Stimulated activated CD8-positive, alpha-beta memory T cell treated with anti-CD3 and anti-CD28 coated beads, Interleukin-4, amount 100 ng/mL, for 4 hours (primary cell): ENCODE measurements at places on chromosomes 2 and 18.

DNA sequence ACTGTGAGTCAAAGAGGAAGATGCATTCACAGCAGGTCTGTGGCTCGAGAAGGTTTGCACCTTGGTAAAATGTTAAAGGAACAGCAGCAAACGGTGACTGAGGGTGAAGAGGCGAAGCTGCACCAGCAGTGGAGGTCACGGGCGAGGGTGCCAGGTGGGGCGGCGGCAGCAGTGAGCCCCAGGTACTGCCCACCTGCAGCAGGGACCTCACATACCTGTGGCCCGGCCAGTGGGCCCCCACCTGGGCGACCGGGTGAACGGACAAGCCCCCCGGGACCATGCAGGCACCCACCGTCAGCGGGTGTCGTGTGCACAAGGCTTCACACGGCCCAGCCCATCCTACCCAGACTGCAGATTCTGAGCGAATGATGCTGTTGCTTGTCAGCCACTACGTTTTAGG lies 23.6 kb upstream of the KCNG2 start:
- no peak for DNase-seq

- no peak for DNase-seq
Observed at GRCh38 chr2:125224830-125225229, 1199.7 kb downstream of the CNTNAP5 start.

DNA sequence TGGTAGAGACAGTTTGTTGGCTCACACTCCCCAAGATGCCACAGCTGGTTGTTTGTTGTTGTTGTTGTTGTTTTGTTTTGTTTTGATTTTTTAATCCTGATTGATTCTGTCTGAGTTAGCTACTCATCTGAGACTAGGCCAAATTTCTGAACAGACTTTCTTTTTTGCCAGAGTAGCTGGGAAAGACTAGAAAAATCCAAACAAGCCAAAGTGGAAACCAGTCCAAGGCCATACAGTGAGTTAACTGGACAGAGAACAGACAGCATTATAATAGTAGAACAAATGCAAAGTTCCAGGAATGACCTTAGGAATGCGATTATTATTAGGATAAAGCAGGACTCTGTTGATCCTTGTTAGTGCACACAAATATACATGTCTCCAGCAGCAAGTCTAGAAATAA lies 43.8 kb upstream of the CYP26B1 start:
- DNase-seq = no peak

- no peak for DNase-seq
Observed at GRCh38 chr2:234843411-234843810, 108.4 kb upstream of the SH3BP4 start.

DNA sequence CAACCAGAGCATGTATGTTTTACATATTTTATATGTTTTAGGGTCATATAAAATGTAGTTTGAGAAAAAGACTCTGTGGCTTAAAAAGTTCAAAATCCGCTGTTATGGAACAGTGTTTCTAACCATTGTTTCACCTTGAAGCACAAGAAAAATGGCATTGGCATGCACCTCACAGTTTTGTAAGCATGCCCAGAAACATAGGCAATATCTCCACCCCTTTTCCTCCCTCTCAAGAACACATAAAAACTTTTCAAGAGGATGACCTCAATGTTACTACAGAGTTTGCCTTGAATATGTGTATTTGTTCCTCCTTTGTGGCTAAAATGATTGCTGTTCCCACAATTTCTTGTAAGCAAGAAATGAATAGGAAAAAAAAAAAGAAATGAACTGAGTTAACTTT lies 29.3 kb upstream of the SLC40A1 start:
- DNase-seq = no peak

DNA sequence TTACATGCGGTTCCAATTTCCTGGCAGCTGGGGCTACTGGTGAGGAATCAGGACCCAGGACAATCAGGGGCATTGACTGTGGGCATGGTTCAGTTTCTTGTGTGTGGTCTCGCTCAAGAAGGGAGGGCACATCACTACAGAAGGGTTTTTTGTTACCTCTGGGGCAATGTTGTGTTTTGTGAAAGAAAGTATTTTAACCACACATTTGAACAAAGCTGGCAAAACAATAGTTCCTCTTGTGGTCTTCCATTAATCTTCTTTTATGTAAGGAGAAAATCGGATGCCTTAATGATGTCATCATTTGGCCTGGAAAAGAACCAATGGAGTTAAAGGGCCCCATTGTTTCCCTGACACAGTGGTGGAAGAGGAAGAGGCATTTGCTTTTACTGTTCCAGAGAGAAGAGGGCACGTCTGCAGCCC lies 197.4 kb downstream of the SH3BP4 start:
- no peak for DNase-seq

GRCh38 chr2:60351321-60351720 lies 202.1 kb downstream of the BCL11A start:
- no peak for DNase-seq

GRCh38 chr2:8644605-8645175 lies 37.2 kb upstream of the ID2 start:
- DNase-seq = no peak

- DNase-seq = no peak
Observed at GRCh38 chr2:25062511-25062917, 20.6 kb downstream of the EFR3B start.

GRCh38 chr2:202604699-202605098 lies 30.1 kb upstream of the FAM117B start:
- DNase-seq = no peak

GRCh38 chr2:174202188-174202587 lies 46.1 kb downstream of the OLA1 start:
- DNase-seq = no peak

DNA sequence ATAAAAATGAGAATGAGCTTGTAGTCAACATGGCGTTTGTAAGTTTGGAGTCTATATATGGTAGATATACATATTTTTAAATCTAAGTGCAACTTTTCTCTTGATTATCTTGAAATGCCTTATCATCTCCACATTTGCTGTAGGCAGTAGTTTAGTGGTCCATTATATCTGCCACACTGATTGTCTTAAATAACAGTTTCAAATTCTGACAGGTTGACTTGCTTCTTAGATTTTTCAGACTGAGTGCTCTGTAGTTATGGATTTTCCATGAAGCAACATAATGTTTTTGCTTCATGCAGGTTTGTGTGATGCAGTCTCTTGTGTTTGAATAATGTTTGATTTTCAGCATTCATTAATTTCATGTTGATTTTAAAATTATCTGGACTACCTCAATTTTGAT lies 12.3 kb downstream of the PARD3B start:
- no peak for DNase-seq

DNA sequence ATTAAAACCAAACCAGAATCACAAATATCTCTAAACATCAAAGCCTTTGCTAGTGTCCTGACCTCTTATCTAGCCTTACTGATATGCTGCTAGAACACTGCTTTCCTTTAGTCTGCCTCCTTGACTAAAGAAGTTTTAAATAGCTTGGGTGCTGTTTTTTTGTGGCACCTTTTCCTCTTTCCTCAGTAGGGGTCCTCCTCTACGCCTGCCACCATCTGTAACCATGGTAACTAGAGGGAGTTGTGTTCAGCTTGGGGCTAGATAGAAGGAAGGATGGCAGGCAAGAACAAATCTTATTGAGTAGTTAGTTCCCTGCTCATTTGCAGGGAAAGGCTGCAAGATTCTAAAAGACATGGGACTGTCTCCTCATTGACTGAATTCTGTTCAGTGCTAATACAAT lies 86.0 kb downstream of the TAF4B start:
- DNase-seq = no peak

DNA sequence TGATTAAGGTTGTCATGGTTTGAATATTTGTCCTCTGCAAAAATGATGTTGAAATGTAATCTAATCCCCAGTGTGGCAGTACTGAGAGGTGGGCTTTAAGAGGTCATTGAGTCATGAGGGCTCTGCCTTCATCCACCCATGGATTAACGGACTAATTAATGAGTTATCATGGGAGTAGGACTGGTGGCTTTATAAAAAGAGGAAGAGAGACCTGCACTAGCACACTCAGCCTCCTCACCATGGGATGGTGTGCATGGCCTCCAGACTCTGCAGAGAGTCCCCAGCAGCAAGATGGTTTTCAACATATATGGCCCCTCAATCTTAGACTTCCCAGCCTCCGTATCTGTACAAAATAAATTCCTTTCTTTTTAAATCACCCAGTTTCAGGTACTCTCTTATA lies 41.0 kb downstream of the DTNB start:
- no peak for DNase-seq

DNA sequence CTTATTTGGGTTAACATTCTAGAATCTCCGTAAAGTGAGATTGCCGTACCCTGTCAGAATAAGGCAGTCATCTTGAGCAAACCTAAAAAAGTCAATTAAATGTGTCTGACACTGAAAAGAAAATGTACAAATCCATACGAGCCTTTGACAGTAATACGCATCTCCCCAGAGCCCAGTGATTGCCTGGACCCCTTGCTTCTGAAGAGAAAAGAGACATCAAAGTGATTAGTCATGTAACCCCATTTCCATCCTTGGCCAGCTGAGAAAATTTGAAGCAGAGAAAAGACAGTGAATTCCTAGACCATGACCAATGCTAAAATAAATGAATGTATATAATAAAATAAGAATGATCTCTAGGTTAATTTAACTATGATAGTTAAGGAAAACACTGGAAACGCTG lies 1499.4 kb downstream of the SUCLG1 start:
- no peak for DNase-seq

GRCh38 chr18:49520661-49521145 lies 33.7 kb upstream of the C18orf32 start:
- DNase-seq = no peak

GRCh38 chr2:172745636-172746035 lies 10.0 kb downstream of the RAPGEF4 start:
- no peak for DNase-seq

- no peak for DNase-seq
Observed at GRCh38 chr2:24899361-24899910, 20.6 kb downstream of the ADCY3 start.

GRCh38 chr18:60389314-60389713 lies 16.7 kb upstream of the MC4R start:
- DNase-seq = no peak

GRCh38 chr2:210432633-210433032 lies 43.9 kb downstream of the LANCL1 start:
- DNase-seq = no peak

- no peak for DNase-seq
Observed at GRCh38 chr2:84126084-84126483, 333.0 kb downstream of the SUCLG1 start.
